ENCODE measurements at places on chromosomes 1 and 21.

GRCh38 chr1:89943846-89944781 lies 50.8 kb upstream of the ZNF326 start:
- DNase-seq: no peak

- DNase-seq: no peak
These were observed 232.9 kb downstream of the TPR start for GRCh38 chr1:186142159-186142558.

DNA sequence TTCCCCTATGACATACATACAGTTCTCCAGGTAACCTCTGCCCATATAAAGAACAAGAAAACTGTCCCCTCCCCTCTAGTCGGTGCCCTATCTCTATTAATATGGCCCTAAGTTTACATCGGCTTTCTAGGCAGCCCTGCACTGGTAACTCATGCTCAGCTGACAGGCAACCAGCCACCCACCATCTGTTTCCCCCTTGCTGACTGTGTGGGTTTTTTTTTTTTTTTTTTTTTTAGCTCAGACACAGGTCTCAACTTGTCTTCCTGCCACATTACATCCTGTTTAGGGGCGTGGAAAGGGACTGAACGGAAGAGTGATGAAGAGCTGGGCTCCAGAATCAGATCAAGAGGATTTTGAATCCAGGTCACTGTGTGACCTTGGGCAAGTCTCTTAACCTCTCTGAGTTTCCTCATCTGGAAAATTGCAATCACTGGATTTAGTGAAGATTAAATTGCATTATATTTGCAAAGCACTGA lies 14.0 kb downstream of the LAPTM5 start:
- DNase-seq: peak; percentile 87

- peak; percentile 39 for DNase-seq
These were observed 1.3 kb upstream of the H3-3A start for GRCh38 chr1:226061068-226061840.

- DNase-seq: peak; percentile 45
These were observed 57.8 kb downstream of the EDARADD start for GRCh38 chr1:236451796-236452373.

DNA sequence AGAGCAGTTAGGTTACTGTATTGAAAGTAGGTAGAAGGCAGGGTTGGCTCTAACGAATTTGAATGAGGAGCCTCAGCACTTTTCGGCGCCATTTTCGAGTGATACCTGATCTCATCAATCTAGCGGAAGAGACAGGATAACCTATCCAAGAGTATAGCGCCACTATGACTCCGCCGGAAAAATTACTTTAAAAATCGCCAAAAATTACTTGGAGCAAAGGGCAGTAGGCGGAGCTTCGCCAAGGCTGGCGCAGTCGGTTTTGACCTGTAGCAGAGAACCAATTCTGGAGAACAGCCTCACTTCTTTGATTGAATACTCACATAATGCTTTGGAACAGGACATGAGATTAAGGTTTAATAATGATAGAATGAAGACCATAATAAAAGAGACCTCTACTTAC lies 25.6 kb downstream of the EFCAB7 start:
- no peak for DNase-seq

DNA sequence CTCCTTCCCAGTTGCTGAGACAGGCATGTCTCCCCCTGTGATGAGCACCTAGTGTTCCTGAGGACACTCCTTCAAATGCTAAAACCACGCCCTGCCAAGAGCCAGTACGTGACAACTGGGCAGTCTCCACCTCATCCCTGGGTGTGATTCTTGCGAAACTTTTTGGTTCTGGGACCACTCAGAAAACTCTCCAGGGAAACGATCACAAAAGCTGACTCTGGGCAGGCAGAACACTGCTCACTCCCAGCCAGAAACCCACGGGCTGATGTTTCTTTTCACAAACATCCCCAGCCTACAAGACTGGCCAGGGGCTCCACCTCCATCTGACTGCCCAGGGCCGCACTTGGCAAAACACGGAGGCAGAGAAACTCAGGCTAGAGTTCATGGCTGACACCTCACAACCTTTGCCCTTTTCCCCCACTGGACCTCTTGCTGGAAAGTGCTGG lies 24.4 kb downstream of the DHRS3 start:
- DNase-seq: no peak

- DNase-seq: no peak
These were observed 25.3 kb upstream of the SDC3 start for GRCh38 chr1:30933874-30934252.

DNA sequence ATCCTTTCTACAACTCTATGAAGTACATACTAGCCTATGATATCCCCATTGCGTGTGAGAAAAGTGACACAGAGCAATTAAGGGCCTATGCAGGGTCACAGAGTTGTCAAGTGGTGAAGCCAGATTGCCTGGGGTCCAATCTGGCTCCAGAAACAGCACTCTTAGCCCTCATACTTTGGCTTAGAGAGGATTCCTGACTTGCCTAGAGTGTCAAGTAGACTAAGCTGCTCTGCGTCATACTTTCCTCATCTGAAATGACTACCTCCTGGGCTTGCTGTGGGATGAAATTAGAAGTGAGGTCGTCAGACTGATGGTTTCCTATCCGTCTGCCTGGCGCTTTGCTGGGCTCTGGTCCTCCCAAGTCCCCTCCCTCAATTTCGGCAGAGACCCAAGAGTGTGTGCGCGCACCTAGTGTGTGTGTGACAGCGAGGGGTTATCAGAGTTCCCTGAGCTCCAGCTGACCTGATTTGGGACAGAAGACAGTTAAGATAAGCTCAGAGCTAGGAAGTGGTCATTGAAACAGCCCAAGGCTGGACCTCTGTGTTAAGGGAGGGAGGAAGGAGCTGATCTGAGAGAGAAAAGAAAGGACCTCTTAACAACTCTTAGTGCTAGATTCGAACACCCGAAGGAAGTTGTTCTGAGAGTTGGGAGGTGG lies 5.4 kb upstream of the NUAK2 start:
- DNase-seq: no peak

- DNase-seq: peak; percentile 73
These were observed 18.8 kb downstream of the PTPRC start for GRCh38 chr1:198657550-198658064.

DNA sequence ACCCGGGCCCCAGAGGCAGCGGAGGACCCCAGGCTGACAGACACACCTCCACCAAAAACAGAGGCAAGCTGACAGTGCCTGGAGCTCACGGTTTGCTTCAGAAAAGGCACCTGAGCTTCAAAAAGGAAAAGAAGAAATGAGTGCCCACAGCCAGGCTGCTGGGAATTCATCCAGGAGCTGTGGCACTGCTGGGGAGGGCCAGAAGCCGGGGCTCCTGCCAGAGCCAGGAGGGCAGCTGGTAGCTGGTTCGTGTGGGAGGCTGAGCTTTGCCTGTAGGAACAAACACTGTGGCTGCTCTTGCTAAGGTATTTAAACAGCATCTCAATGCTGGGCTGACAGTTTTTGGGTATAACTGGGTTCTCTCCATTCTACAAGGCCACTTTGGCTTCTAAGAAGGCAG lies 19.5 kb downstream of the KCNJ6 start:
- no peak for DNase-seq

- no peak for DNase-seq
These were observed 585 bp downstream of the ADGRL4 start for GRCh38 chr1:79005945-79006344.

DNA sequence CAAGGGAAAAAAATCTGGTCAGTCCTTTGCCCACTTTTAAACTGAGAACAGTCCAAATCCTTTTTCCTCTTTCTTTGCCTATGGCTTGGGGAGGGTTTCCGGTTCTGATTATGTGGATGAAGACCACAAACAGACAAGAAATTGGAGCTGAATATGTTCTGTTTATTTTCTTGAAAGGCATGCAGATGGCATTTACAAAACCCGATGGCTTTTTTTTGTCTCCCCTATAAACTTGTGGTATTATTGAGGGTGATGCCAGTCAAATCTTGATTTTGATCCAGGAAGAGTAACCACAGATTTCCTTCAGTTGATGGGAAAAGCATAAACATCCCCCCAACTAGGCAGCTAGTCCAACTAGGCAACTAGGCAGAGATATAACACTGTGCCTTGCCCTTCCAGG lies 38.9 kb downstream of the PLPP3 start:
- DNase-seq: no peak

GRCh38 chr21:42796327-42797062 lies 82.8 kb downstream of the WDR4 start:
- no peak for DNase-seq

- DNase-seq: no peak
These were observed at the start of gene TEKT2 for GRCh38 chr1:36083635-36084496. Gene TEKT2, plus strand, starts transcription at chr1:36084094. Its CDS starts 828 bp downstream, at chr1:36084922.

- DNase-seq: no peak
These were observed 393 bp downstream of the LYSMD1 start for GRCh38 chr1:151165281-151165737.

DNA sequence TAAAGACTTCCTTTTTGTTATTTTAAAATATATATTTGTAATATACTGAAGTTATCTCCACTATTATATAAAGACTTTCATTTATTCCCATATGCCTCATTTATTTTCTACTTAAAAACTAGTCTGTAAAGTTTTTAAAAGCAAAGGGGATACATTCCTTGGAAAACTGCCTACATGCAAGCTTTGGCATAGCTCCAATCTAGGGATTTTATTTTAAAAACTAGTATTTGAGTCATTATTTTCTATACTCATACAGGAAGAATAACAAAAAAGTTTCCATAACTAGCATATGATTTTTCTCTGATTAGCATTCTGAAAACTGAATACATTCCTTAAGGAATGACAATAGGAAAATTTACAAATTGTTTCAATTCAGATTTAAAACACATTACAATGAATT lies 88.9 kb downstream of the COL24A1 start:
- DNase-seq: no peak

GRCh38 chr1:114758256-114758832 lies 560 bp upstream of the CSDE1 start:
- DNase-seq: no peak

GRCh38 chr1:236979149-236979900 lies 24.9 kb downstream of the MT1HL1 start:
- DNase-seq: no peak

DNA sequence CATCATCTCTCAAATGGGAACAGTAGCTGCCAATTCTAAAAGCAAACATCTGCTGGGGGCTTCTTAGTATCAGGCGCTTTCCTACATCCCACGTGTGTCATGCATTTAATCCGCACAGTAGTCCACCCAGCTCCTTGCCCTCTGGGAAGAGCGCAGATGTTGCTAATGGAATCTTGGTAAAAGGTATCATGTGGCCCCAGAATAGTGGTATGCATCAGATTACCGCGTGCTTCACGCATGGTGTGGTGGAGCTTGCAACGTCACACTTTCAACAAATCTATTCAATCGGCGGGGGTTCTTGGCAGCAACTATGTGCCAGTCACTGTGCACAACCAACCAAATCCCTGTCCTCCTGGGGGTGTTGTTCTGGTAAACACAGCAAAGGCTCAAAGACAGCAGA lies 141.0 kb downstream of the HIVEP3 start:
- no peak for DNase-seq

DNA sequence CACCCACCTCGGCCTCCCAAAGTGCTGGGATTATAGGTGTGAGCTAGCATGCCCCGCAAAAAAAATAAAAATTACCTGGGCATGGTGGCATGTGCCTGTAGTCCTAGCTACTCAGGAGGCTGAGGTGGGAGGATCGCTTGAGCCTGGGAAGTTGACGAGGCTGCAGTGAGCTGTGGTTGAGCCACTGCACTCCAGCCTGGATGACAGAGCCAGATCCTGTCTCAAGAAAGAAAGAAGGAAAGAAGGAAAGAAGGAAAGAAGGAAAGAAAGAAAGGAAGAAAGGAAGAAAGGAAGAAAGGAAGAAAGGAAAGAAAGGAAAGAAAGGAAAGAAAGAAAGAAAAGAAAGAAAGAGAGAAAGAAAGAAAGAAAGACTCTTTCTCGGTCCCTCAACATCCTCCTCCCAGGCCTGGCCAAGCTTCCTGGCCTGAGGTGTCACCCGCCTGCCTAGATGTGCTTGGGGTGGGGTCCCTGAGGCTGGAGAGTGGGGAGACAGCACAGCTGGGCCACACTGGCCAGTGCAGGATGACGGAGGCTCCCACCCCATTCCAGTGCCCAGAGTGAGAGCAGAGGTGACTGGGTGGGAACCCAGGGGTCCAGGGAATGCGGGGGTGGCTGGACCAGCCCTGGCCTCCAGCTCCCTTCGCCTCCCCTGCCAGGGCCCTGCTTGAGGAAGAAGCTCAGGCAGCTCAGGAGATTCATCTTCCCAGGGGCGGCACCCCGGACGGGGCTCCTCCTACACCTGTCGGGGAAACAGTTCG lies 10.2 kb upstream of the GNB1 start:
- no peak for DNase-seq

GRCh38 chr21:34521561-34521960 lies 9.6 kb upstream of the KCNE1 start:
- no peak for DNase-seq

DNA sequence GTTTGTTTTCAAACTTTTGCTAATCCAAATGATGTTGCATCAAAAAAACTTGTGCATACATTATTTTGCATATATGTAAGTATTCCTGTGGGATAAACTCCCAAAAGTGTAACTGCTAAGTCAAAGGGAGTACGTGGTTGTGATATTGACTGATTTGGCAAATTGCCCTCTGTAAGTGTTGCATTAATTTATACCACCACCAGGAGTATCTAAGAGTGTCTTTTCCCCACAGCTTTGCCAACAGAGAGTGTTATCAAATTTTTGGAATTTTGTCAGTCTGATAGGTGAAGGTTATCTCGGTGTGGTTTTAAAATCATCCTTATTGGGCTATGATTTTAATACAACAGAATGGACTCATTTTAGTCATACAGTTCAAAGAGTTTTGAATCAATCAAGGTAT lies 30.1 kb upstream of the PARP1 start:
- peak; percentile 52 for DNase-seq

- no peak for DNase-seq
These were observed 43.4 kb downstream of the COL18A1 start for GRCh38 chr21:45448283-45448809.

DNA sequence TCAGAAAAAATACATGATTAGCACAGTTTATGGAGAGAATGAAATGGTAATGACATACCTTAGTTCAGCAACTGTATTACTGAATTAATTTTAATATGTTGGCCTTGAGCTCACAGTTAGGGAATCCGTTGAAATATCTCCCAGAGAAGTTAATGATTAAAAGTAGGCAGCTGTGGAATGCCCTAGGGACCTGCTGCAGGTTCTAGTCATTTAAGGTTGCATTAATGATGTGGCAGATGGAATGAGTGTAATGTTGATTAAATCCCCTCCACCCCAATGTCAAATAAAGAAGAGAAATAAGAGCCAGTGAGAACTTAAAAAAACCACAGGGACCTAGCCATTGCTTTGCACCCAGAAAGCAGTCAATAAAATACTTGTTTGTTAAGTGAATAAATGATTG lies 40.3 kb upstream of the TRIM45 start:
- no peak for DNase-seq

- peak; percentile 92 for DNase-seq
These were observed at the start of gene IFI16 for GRCh38 chr1:159009704-159010361. Gene IFI16, plus strand, starts transcription at chr1:159009907. Its CDS starts 4,774 bp downstream, at chr1:159014681.

DNA sequence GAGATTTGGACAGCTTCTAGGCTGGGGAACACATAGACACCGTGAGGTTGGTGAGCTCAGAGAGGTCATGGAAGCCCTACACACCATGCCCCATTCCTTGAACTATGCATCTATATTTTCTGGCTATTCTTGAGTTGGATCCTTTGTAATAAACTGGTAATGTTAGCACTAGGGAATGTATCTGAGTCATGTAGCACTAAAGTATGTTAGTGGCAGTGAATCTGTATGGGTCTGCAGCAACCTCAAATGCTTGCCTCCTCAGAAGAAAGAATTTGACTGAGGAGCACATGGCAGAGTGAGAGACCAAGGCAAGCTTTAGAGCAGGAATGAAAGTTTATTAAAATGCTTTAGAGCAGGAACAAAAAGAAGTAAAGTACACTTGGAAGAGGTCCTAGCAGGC lies 43.7 kb upstream of the LRRC7 start:
- DNase-seq: no peak

All from NAMALWA (cell line).